Fibroblast of skin of left biceps (primary cell): ENCODE measurements at places on chromosomes 16 and 17.

- DNase-seq, result no peak
Measured at GRCh38 chr17:57425903-57426880, 169.9 kb downstream of the MSI2 start.

- no peak for DNase-seq
Measured at GRCh38 chr17:81453712-81454111, 58.5 kb downstream of the BAHCC1 start.

GRCh38 chr17:28528327-28529012, 22.3 kb downstream of the FOXN1 start:
- DNase-seq, result no peak

DNA sequence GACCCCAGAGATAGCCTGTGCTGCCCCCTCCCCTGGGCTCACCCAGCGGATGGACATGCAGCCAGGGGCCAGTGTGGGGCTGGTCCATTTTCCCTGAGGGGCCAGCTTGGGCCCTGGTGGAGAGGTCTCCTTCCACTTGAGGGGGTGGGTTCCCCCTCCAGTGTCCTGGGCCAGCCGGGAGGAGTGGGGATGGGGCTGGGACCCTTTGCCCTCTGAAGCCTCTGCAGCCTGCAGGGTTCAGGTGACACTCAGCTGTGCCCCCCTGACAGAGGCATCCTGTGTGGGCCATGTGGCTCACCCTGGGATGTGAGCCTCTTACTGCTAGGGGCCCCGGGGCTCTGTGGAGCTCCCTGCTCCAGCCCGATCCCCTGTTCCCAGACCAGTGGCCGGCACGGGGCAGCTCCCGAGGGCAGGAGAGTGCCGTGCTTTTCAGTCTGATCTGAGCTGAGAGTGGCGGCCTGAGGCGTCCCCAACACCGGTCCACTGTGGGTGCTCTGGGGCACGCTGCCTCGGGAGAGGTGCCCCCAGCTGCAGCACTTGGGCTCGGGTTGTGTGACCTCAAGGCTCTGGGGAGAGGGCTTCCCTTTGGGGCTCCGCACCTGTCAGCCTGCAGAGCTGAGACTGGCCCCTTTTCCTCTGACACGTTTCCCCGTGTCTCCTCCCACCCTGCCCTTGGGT, 439 bp upstream of the GNG13 start:
- DNase-seq, result no peak

- no peak for DNase-seq
Measured at GRCh38 chr17:73758245-73758644, 114.0 kb upstream of the SDK2 start.

DNA sequence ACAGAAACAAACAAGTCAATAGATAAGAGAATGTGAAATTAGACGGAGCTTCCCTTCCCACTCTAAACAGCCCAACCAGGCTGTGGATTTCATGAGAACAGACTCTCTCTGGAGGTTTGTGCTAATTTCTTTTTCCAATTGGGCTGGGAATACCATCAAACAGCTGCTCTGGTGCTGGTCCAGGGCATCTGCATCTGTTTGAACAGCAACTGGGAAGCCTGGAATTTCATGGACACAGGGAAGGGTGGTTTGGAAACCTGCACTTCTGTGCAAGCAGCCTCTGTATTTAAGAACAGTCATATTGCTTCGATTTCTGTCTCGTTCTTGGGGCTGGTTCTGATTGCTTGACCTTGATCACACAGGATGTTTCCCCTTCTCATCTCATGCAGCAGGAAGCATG, 88.7 kb downstream of the FOXL1 start:
- no peak for DNase-seq

- DNase-seq, result no peak
Measured at GRCh38 chr16:68869492-68870088, 26.3 kb downstream of the TANGO6 start.

- DNase-seq, result no peak
Measured at GRCh38 chr17:61414141-61414935, 14.7 kb downstream of the TBX2 start.

DNA sequence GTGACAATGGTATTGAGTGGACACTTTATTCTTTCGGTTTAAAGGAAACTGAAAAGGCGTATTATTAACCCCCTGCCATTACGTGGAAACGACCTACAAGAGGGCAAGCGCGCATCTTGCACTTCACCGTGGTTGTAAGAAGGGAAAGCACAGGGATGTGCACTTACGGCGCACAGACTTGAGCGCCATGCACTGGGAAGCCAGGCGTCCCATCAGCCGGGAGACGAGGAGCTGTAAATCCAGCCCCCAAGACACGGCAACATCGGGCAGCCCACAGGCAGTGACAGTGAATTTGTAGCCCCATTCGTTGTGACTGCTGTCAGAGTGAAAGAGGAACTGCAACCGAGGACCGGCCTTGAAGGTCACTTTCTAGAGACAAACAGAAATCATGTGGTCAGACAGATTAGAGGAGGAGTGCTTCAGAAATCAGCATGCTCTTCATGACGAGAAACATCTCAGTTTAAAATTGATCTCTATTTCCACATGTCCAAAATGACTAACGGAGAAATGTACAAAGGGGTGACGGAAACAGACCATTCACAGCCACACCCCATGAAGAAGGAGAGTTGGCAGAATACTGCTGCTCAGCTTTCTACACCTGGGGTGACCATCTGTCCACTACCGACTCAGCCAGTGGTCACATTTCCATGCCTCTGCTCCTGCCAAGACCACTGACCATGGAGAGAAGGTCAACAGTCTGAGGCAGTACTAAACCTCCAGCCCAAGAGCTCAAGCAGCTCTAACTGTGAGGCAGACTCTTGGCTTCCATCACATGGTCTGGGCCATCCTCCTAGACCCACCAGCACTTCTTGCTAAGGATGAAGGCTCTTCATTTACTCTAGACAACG, 68.6 kb downstream of the ZZEF1 start:
- DNase-seq, result no peak

- DNase-seq, result no peak
Measured at GRCh38 chr16:47979164-47979520, 176.7 kb downstream of the ABCC12 start.

DNA sequence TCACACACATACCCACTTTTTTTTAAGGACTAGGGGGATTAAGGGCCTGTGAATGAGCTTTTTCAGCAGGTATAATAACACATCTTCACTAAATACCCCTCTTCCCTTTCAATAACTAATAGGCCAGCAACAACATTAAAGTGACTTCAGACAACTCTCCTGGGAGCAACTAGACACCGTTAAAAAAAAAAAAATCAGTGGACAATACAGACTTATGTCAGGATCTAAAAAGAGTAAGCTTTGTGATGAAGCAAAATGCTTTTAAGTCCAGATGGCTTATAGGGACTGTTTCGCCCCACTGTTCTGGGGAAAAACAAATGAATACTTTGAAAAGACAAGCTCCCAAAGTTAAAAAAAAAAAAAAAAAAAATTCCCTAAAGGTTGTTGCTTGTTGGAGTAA, 29.0 kb downstream of the SPAG9 start:
- no peak for DNase-seq

- no peak for DNase-seq
Measured at GRCh38 chr16:80656711-80657150, 115.9 kb downstream of the DYNLRB2 start.

DNA sequence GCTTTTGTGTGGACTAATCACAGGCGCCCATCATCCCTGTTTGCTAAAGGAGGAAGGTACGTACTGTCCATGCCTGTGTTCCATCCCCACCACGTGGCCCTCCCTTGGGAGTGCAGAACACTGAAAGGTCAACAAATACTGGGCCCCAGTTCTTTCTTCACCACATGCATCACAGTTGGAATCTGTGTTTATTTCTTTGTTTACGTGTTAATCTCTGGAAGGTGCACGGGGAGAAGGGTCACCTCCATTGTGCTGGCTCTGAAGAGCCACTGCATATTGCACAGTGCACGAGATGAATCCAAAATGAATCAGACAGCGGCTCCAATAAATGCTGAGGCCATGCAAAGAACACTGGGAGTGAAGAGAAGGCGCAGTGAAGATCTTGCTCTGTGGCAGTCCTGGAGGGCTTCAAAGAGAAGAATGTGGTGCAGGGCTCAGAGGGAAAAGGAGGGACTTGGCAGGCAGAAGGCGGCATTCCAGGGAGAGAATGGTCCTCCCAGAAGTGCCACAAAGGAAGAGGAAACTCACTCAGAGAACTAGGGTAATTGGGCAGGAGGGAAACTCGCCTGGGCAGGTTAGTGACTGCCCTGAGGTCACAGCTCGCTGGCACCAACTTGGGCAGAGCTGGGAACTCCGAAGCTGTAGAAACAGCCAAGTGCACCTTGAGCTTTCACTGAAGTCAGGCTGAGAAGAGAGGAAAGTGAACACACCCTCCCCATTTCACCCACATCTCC, 3.7 kb downstream of the RPH3AL start:
- no peak for DNase-seq

GRCh38 chr16:10579965-10580882, at the start of gene EMP2:
Gene EMP2, minus strand, starts transcription at chr16:10580598. Its CDS starts 32,981 bp downstream, at chr16:10547617.
- DNase-seq, result peak; percentile 35

DNA sequence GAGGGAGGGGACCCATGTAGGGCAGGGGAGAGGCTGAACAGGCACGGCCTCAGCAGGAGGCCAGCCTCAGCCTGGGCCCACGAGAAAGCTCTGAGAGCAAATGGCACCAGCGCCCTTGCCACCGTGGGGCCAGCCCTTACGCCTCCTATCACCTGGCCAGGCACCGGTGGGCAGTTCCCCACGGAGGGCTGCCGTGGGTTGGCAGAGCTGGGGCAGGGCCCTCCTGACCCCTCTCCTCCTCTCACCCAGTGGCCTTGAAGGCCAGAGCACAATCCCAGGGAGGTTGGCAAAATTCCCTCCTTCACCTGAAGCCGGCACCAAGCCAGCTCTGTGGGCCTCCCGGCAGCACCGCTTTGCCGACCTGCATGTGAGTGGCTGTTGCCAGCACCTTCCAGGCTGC, 53.1 kb upstream of the ENPP7 start:
- no peak for DNase-seq

DNA sequence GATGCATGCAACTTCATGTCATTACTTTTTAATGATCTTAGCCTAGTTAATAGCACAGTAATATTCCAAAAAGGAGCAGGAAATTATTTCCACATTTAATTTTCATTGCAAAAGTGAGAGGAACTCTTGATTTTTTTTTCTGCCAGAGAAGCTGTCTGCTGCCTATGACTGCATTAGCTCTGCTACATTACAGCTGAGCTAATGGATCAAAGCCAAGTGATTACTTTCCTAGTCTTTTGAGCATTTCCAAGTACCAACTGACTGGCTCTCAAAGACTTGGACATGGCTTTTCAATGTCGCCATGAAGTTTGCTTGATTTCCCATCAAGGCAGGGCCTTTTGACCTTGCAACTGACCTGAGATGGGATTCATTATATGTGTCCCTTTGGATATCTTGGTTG, 356.6 kb upstream of the XYLT1 start:
- DNase-seq, result no peak

DNA sequence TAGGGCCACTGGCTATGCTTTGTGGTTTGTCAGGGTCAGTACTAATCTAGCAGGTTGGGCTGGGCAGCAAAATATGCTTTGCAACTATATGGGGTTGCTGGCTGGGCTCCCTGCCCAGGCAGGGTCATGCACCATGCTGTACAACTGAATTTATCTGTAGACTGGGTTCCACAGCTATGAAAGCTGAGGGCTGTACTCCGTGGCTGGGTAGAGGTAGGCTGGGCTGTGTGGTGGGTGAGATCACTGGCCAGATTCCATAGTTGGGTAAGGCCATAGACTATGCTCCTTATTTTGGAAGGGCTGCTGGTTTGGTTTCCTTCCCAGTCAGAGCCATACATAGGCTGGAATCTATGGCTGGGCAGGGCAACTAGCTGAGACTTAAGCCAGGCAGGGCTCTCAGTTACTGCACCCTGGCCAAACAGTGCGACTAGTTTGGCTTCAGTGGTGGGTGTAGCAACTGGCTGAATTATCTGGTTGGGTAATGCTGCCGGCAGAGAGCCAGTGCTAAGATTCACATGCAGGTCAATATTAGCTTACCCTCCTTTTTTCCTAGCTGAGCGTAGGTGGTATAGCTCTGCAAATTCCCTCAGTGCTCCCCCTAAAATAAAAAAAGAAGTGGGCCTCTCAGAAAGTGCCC, 769.1 kb upstream of the CDH8 start:
- no peak for DNase-seq

DNA sequence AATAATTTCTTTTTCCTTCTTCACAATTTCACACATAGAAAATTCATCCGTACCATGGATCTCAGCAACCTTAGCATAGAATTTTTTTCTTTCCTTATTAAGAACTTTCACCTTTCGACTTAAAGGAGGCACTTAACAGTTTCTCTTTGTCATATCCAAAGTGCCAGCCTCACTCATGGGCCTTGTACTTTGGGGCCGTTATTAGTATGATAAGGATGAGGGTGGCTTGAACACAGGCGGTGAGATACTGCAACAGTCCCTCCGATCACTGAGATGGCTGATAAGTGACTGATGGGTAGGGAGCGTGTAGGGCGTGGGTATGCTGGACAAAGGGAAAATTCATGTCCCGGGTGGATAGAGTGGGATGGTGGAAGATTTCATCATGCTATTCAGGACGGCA, 85.3 kb downstream of the OR1D5 start:
- DNase-seq, result no peak

DNA sequence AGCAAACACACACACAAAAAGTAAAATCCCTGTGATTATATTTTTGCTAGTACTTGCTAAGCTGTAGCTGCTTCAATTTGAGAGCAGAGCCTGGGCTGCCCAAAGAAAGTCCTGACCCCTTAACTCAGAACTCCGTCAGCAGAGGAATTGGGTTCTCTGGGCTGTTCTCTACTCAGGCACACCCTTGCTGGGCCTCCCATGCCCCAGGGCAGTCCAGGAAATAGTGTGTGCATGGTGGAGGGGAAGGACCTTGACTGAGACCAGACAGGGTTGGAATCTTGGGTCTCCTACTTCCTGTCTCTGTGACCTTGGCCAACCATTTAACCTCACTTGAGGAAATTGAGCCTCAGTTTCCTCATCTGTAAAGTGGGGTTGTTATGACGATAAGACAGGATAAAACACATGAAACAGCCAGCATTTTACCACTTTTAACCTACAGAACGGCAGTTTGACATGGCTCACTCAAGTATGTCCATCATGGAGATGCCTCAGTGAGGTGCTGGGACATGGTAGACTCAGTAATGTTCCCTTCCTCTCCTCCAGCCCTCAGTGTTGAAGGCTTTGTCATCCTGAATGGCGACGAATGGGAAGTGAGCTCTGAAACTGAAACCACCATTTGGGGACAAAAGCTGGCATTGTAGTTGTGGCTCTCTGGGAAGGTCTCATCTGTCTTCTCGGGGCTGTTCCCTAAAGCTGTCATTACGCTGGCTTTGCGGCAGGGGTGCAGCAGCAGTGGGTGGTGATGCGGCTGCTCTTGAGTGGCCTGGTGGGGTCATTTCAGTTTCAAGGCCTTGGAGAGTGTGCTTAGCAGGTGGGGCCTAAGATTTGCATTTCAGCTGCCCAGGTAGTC, 74.9 kb downstream of the CMIP start:
- DNase-seq, result no peak

DNA sequence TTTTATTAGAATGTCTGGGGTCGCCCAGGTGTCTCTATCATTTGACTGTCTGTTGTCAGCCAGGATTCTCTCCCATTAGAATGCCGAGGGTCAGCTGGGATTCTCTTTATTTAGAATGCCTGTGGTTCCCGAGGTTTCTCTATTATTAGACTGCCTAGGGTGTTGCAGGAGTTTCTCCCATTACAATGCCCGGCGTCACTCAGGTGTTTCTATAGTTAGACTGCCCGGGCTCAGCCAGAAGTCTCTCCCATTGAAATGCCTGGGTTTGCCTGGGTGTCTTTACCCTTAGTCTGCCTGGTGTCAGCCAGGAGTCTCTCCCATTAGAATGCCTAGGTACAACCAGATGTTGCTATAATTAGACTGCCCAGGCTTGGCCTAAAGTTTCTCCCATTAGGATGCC, 2252.0 kb downstream of the TP53TG3F start:
- DNase-seq, result no peak

GRCh38 chr16:401468-402348, at the start of gene DECR2:
Gene DECR2, plus strand, starts transcription at chr16:401885. Its CDS starts 79 bp downstream, at chr16:401964.
- peak; percentile 68 for DNase-seq

- DNase-seq, result peak; percentile 85
Measured at GRCh38 chr17:17877529-17878358, 41.0 kb upstream of the SREBF1 start.
